Activated CD8-positive, alpha-beta memory T cell treated with anti-CD3 and anti-CD28 coated beads for 24 hours (primary cell): ENCODE measurements at places on chromosomes 11 and 22.

GRCh38 chr11:96293109-96293508 lies 49.9 kb downstream of the MAML2 start:
- DNase-seq = no peak

DNA sequence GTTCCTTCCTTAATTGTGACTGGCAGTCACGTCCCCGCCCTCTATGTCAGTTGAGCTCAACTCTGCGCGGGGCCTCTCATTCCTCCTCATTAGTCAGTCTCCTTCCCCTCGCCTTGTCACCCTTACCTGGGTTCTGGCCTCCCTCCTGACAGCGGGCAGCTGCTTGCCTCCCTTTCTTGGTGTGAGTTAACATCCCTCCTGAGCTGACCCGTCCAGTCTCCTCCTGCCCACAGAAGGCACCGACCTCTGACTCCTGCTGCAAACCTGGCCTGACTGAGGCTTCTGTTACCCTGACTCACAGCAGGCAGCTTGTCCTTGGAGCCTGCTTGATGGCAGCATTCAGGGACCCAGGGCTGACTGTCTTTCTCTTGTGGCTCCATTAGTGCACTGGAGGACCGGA lies 45.2 kb downstream of the GRIK4 start:
- no peak for DNase-seq

DNA sequence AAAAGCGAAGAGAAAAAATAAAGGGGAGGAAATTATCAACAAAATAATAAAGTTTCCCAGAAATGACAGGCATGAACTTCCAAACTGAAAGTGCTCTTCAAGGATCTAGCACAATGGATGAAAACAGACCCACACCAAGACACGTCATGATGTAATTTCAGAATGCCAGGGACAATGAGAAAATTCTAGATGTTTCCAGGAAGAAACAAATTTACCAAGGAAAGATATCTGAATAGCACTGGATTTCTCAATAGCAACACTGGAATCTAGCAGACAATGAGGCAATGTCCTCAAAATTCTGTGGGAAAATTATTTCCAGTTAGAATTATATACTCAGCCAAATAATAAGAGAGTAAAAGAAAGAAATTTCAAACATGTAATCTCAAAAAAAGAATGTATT lies 46.0 kb downstream of the DENND5A start:
- no peak for DNase-seq

DNA sequence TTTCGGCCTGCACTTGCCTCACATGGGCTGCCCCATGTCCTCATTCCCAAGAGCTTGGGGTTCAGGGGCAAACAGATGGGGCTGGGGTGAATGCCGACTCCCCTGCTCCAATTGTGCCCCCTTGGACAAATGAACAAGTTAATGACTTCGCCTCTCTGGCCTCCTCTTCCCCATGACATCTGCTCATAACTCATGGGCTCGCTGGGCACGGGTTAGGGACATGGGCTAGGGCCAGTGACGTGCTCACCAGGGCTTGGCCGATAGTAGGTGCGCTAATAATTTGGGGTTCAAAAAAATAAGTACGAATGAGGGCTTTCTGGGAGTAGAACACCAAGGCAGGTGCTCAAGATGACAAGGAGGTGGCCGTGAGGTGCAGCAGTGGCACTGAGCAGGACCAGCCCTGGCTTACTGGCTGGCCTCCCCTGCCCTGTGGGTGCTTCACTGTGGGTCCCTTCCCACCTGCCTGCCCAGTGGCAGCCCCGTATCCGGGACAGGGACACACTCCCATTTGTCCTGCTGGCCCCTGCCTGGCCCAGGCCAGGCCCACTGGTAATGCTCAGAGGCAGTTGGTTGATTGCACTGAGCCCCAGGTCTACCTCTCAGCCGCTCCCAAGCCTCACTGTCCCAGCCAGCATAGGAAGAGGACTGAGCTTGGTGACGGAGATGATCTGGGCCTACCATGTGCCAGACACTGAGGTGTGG lies 12.3 kb downstream of the CBX6 start:
- DNase-seq = no peak

- no peak for DNase-seq
These were observed 1.8 kb upstream of the TMEM86A start for GRCh38 chr11:18696638-18697225.

DNA sequence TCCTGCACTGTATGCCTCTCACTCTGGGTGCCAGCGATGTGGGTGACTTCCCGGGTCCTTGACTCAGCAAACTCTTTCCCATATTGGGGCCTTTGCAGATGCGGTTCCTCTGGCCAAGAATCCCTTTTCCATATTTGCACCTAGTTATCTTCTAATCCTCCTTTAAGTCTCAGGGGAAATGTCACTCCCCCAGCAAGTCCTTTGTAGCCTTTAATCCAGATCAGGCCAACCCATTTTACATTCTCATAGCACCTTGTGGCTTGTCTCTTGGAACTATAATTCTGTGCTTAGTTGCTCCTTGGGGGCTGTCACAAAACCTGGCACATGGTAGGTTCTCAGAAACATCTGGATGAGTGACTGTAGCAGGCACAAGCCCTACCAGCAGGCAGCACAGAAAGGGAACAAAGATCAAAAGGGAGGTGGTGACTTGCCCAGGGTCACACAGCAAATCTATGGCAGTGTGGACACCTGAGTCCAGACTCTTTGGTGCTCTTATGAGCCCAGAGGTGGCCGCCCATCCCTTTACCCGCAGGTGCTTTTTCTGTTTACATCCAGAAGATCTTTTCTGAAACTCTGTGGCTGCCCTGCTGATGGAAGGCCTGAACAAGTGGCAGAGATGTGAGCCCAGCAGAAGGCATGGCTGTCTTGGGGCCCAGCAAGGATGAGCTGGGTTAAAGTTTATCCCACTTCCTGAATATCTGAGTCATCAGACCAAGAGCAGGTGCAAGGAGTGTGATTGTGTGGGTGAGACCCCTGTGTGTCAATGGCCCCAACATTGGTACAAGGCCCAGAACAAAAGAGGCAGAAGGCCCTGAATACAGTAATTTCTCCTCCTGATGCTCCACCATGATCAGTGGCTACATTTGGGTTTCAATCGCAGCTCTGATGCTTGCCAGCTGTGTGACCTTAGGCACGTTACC lies 78.6 kb upstream of the GRK3 start:
- DNase-seq = no peak

- DNase-seq = no peak
These were observed 15.3 kb downstream of the TUG1 start for GRCh38 chr22:30984317-30984716.

DNA sequence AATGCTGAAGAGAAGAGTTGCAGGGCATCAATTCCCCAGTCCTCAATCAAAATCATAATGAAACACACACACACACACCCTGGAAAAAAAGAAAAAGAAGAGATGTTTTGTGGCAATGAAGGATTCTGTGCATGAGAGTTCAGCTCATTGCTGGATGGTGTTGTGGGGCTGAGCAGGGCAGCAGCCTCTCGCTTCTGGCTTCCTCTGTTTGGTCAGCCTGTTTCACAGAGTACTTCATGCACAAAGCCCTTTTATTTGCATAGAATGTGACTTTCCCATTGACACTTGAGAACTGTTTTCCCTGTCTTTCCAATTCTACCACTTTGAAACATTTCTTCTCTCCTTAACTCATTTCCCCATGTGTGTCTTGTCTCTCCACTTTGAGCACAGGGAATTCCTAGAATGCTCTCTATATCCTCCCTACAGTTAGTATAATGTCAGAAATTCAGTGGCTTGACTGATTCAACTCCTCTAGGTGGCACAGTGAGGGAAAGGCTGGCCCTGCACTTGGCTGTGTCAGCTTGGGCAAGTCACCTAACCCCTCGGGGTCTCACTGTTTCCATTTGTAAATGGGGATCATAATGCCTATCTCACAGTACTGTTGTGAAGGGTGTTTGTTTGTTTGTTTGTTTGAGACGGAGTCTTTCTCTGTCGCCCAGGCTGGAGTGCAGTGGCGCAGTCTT lies 25.4 kb upstream of the BSX start:
- no peak for DNase-seq

- no peak for DNase-seq
These were observed 96.4 kb downstream of the PRMT3 start for GRCh38 chr11:20483931-20484330.
